ENCODE measurements at places on chromosomes 5 and 9.

- DNase-seq: no peak
These were observed 7.0 kb upstream of the IRF1 start for GRCh38 chr5:132497488-132497997.

- DNase-seq: no peak
These were observed 65.3 kb downstream of the SH3RF2 start for GRCh38 chr5:146001544-146002190.

DNA sequence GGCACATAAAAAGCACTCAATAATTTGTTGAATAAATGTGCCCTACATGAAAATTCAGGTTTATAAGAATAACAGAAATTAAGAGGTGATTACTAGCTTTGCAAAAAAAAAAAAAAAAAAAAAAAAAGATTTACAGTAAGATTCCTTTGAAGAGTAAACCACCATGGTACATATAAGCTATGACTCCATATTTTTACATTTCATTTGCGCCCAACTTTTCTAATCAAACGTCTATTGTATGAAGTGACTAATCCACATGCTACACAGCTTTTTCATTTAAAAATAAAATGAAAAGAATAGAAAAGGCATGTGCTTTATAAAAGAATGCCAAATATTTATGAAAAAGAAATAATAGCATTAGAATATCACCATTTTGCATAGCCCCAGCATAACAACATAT, at the start of gene PLAC8L1:
Gene PLAC8L1, minus strand, starts transcription at position 101 of the 400 bp plus-strand sequence. CDS start 1,266 bp downstream, outside the sequence.
- DNase-seq: no peak

GRCh38 chr5:128613766-128614165, 75.7 kb upstream of the FBN2 start:
- DNase-seq: no peak

DNA sequence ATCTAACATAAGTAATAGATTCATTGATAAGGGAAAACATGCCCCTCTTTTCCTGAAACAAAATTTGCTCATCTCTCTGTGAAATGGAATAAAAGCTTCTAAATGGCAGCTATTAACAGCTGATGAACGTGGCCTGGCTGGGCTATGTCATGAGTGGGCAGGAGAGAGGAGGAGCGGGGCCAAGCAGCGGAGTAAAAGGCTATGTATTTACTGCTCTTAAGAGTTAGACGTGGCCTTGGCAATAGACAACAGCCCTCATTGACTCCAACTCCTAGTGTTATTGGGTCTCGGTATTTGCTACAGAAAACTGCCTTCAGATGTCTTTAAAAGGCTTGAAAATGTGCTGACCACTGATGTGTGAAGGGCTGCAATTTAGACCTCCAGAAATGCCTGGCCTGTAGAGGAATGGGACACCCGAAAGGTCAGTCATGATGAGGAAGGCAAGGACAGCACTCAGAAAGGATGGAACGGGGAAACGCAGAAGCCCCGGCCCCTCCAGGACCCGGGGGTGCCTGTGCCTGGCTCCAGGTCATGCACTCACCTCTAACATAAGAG, 116.8 kb downstream of the PDZD2 start:
- no peak for DNase-seq

DNA sequence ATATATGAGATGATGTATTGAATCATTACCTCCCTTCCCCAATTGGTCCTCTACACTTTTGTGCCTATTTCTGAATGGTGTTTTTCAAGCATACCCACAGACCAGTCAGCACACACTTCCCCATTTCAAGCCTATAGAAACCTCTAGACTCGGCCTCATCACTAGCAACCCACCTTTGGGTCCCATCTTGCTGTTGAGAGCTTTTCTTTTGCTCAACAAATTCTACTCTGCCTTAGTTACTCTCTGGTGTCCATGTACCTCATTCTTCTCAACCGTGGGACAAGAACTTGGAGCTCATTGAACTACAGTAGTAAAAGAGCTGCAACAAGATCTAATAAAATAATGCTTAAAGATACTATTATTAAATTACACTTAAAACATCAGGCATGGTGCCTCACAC, 49.0 kb upstream of the KDM4C start:
- DNase-seq: no peak

- no peak for DNase-seq
These were observed 560.8 kb downstream of the BNC2 start for GRCh38 chr9:16309469-16310271.

DNA sequence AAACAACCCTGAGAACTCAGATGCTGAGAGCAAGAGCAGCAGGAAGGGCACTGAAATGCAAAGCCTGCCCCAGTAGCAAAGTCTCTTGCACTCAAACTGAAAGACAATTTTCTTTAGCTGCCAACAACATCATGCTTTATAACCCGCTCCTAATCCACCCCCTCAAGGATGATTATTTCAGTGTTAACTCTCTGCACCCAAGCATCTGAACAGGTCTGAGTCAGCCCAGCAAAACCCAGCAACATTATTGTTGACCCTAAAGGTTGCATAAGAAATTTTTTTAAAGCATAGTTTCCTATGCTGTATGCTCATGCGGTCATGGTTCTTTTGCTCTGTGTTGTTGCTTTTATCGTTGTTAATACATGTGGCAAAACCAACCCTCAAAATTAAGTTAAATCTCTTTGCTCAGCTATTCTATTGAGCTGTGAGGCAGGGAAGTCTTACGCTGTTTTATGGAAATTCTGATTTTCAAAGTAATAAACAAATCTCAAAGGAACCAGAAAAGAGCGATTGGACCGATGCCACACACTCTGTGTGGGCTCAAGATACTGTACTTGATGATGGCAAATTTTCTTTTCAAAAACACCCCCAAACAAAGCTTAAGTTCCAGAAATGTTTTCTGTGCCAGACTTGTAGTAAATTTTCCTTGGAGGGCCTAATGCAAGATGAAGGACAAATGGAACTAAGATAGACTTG, 440.6 kb upstream of the MPDZ start:
- no peak for DNase-seq

GRCh38 chr9:34663303-34663605, 797 bp upstream of the CCL27 start:
- no peak for DNase-seq

GRCh38 chr5:153480401-153480800, 10.1 kb upstream of the GRIA1 start:
- DNase-seq: no peak

DNA sequence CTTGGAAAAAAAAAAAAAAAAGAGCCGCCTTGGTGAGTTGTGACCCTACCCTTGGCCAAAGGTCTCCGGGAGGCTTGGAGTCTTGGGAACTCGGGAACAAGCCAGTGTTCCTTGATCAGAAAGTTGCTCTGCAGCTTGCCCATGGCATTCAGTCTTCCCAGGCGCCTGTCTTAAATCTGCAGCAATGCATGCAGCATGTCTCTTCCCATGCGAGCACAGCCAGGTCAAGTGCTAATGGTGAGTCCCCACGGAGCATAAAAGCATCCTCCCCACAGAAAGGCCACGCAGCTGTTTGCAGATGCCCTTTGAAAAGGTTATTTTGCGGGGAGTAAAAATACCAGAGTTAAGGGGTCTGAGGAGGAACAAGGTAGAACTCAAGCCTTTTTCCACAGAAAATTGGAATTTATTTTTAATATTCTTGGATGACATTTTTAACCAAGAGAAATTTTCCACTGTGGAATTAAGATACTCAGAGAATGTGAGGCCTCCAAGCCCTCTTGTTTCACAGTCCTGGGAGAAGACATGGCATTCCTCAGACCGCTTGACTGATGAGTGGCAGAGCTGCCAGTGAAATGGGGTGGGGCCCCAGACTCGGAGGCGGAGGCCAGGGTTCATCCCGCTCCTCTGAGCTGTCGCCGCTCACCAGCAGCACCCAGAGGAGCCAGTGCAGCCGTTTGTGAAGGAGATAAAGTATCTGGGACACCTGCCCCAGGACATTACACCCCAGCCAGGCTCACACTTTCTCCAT, 81.6 kb downstream of the CYFIP2 start:
- no peak for DNase-seq

DNA sequence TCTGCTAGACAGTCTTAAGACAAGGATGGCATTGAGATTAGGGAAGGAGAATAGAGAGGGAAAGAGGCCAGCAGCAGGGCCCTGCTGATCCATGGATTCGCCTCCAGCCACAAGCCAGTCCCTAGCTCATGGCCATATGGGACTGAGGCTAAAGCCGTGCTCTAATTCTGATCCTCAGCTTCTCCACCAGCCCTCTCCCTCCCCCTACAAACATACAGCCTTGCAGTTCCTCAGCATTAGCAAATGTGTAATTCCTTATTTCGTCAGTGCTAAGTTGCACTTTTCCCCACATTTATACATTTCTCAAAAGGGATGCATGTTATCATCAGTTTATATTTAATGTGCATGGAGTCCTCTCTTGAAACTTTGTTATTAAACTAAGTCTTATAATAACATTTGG, 34.8 kb downstream of the ZNF462 start:
- DNase-seq: no peak

DNA sequence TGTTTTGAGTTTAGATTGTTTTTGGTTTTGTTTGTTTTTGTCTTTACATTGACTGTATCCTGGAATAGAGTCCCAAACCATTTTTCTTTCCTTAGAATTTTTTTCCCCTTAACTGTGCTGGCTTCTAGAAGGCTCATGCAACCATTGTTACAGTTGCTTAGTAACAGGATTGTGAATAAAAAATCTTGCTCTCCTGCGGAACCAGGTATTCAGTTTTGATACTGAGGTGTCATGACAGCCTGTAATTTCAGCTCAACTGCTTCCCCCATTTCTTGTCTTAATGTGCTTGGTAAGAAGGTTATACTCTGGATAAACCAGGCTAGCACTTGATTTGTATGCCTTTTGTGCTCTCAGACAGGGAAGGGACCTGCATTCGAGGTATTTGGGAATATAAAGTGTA, 42.1 kb downstream of the FOCAD start:
- no peak for DNase-seq

- DNase-seq: no peak
These were observed 180.6 kb downstream of the FGF18 start for GRCh38 chr5:171599957-171600612.

- DNase-seq: peak; percentile 40
These were observed 31.0 kb upstream of the NR3C1 start for GRCh38 chr5:143434261-143435209.

GRCh38 chr5:17796757-17797396, 162.6 kb downstream of the TAF11L14 start:
- DNase-seq: no peak

DNA sequence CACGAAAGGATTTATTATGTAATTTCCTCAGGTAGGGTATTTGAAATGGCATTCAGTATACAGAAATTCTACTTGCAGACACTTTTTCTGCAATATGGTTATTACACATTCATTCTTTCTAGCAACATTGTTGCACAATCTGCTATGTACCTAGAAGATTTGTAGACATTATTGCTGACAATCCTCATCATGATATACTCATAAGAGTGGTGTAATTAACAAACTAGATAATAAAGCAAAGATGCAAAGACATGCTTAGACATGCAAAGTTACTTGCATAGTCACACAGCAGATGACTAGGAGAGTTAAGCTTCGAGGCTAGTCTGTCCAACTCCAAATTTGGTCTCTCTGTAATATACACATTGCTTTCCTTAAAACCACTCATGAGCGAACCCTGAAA, 317.1 kb downstream of the ASTN2 start:
- DNase-seq: no peak

GRCh38 chr9:124007565-124008302, 3.8 kb upstream of the LHX2 start:
- DNase-seq: no peak

DNA sequence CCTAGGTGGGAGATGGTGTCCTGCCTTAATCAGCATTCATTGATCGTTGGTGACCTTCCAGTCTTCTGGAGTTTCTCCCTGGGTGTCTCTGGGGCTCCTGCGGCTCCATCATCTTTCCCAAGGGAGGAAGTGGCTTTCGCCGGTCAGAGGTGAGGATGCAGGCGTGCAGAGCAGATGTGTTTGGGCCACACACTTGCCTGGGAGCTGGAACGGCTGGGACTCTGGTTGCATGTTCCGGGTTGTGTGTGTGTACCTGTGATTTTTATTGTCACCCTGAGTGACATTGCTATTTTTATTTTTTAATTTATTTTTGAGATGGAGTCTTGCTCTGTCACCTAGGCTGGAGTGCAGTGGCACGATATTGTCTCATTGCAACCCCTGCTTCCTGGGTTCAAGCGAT, 9.6 kb downstream of the HMCN2 start:
- no peak for DNase-seq

DNA sequence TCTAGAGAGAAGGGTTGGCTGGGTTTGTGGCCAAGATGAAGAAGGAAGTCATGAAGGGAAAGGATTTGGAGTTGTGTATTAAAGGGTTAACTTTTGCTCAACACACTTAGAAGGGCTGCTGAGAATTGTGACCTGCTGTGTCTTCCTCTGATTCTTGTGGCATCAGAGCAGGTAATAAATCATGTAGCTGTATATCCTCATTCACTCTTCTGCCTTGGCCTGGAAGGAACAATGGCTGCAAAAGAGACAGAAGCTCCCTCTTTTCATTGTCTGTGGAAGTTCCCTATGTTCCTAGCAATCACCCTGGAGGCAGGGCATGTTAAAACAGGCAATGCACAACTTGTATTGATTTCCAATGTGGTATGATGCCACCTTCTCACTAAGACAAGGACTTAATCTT, 159.1 kb downstream of the LRRC70 start:
- no peak for DNase-seq

GRCh38 chr5:33611877-33612276, 171.1 kb downstream of the TARS1 start:
- no peak for DNase-seq

DNA sequence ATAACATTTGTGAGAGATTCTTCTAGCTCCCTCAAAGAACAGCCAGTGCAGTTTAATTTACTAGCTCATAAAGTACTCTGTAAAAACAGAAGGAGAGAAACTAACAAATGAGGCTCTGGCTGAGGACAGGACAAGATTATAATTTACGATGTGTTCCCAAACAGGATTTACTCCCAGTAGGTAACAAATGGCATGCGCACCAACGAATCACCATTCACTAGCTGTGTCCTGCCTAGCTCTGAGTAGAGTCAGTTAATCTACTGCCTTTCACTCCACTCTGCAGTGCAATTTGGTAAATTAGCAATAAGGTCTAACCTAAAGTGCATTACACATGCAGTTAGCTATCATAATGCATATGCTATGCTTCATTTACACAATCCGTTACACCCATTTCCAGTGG, 497.4 kb upstream of the CCNG1 start:
- no peak for DNase-seq

DNA sequence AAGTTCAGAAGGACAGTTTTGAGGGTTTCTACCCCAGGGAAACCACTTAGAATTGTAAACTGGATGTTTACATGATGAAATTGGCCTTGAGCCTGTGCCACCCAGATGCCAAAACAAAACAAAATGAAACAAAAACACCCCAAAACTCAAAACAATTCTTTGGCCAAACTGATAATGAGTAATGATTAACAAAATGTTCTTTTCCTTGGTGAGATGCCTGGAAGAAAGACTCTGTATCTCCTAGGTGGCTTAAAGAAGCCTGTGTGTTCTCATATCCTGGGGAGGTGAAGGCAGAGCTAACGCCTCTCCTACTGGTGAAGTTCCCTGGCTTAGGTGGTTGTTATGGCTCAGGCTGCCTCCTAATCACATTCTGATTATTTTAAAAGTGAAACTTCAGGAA, 120.5 kb downstream of the NPR3 start:
- no peak for DNase-seq
